ENCODE measurements at places on chromosomes 11 and 22.

DNA sequence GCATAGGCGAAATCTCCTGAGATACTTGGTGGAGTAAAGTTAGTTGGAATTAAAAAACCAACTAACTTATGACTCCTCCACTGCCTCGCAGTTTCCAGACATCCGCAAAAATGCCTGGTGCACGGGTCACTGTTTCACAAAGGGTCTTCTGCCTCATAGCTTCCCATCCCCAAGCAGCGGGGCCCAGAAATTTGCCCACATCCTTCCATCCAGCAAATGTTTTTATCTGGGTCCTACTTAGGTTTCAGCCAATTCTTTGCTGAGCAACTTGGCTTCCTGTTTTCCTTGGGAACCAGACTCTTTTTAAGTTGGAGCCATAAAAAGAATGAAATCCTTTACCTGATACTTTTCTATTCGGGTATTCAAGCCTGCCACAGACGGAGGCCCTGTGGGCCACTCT, 36.2 kb downstream of the FZD4 start:
- no peak for DNase-seq

- DNase-seq, result no peak
These were observed 39.0 kb downstream of the RTL6 start for GRCh38 chr22:44459041-44459440.

GRCh38 chr11:128190312-128190711, 397.0 kb downstream of the ETS1 start:
- no peak for DNase-seq

GRCh38 chr11:22169833-22170232, 23.1 kb upstream of the ANO5 start:
- DNase-seq, result no peak

GRCh38 chr11:28874706-28875105, 766.5 kb downstream of the METTL15 start:
- DNase-seq, result no peak

DNA sequence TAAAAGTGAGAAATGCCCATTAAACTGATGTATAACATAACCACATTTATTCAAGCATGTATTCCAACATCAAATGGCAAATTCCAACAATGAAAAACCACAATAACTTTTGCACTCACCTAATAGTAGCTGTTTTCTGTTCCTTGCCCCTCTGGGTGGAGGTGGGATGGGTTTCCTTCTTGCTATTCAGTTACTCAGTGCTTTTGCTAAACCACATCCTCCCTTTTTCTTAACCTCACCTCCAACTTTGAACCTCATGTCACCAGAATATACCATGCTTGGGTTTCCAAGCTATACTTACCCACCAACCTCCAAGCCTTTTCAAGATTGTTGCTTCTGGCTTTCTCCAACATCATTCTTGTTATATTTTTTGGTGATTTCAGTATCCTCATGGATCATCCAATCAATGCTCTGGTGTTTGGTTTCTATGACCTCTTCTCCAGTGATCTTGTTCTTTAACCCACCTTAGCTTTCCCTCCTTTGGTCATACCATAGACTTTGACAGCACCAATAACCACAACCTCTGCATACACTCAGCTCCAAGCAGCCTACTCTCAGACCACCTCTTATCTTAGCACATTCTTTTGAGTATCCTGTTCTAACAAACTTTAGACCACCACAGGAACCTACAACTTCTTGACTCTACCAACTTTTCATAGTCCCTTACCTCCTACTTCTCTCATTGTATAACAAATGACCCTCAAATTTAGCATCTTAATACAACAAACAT, 3.2 kb upstream of the CCDC15 start:
- no peak for DNase-seq

GRCh38 chr11:117950993-117951961, 22.1 kb upstream of the TMPRSS13 start:
- DNase-seq, result no peak

- no peak for DNase-seq
These were observed 13.0 kb upstream of the UBASH3B start for GRCh38 chr11:122642472-122642922.

- DNase-seq, result no peak
These were observed 234.4 kb upstream of the E2F8 start for GRCh38 chr11:19474954-19475721.

DNA sequence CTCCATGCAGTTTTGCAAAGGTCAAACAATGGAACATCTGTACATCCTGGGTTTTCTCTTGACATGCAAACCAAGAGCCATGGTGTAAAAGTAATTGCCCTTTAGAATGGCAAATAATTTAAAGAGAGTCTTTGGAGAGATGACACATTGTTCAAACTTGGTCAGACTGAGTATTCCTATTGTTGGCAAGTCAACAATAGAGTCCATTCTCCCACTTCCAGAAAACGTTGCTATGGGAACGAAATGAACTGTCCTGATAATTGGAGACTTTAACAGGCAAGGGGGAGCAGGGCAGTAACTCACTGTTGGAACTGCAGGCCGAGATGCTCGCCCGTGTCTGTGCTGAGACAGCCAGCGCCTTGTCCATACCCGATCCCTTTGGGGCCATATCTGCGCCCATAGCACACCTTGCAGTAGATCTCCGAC, 13.9 kb downstream of the CSRP3 start:
- no peak for DNase-seq

GRCh38 chr11:8068605-8069221, 12.3 kb upstream of the TUB start:
- no peak for DNase-seq

- no peak for DNase-seq
These were observed 41.8 kb downstream of the BARX2 start for GRCh38 chr11:129417458-129417857.

GRCh38 chr11:7467652-7468051, 17.7 kb upstream of the OLFML1 start:
- no peak for DNase-seq

- DNase-seq, result no peak
These were observed 886 bp downstream of the PITPNM1 start for GRCh38 chr11:67504005-67504949.

DNA sequence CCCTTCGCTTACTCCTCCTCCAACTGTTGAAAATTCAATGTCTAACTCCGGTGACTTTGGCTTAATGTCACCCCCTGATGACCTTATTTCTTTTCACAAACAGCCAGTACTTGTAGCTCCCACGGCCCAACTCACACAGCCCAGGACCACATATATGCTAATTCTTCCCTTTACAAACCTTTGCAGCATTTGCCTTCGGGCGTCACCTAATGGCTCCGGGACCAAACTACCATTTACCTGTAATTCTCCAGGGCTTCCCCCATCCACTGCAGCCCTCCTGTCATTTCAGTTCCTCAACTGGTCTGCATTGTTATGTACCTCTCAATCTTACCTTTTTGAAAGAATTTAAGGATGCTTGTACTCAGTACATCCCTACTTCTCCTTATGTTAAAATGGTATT, 29.8 kb upstream of the OR56B4 start:
- DNase-seq, result no peak

- DNase-seq, result no peak
These were observed 23.6 kb upstream of the SLC25A1 start for GRCh38 chr22:19201869-19202798.

GRCh38 chr11:66450560-66450959, 11.9 kb upstream of the MRPL11 start:
- DNase-seq, result no peak

- DNase-seq, result no peak
These were observed 2.8 kb upstream of the UPK2 start for GRCh38 chr11:118953265-118953664.

- DNase-seq, result no peak
These were observed 576.8 kb downstream of the SOX6 start for GRCh38 chr11:15779518-15779917.

- no peak for DNase-seq
These were observed 25.3 kb upstream of the SLC35C1 start for GRCh38 chr11:45779602-45780001.

- DNase-seq, result peak; percentile 4
These were observed 15.7 kb upstream of the CCDC179 start for GRCh38 chr11:22875869-22876473.

GRCh38 chr11:117874253-117874909, 2.1 kb downstream of the FXYD6 start:
- no peak for DNase-seq

DNA sequence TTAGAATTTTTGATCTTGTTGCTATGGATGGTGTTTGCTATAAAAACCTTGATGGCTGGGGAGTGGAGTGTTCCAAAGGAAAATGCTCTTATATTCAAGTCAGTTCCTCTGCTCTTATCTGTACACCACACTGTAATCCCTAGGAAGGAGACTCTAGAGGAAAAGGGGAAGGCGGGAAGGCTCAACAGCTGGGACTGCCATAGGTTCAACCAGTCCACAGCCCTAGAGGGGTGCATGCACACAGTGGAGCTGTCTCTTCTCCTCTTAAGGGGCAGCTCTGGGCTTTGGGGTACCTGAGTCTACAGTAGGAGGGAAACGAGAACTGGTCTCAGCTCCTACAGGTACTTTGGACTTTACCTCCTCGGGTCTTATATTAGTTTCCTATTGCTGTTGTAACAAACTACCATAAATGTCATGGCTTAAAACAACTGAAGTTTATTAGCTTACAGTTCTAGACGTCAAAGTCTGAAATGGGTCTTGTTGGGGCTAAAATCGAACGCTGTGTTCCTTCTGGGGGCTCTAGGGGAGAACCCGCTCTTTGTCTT, 77.2 kb upstream of the ZBED5 start:
- no peak for DNase-seq

DNA sequence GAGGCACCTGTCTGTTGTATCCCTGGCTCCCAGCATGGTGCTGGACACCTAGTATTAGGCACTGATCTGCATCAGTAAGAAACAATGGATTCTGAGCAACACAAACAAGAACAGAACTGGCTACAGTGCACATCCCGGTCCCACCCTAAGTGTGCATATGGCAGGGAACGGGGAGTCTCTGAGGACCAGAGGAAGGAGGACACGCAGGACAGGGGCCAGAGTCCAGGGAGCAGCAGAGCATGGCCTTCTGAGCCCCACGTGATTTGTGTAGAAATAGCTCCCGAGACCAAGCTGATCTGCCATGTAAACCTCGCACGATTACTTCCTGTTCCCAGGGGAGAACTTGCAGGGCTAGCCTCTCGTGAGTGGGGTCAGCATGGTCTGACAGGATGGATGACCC, 12.7 kb upstream of the SNX32 start:
- no peak for DNase-seq

GRCh38 chr11:91998481-91998880, 226.1 kb upstream of the FAT3 start:
- DNase-seq, result no peak

- no peak for DNase-seq
These were observed 87.1 kb downstream of the ADAMTS15 start for GRCh38 chr11:130535520-130535919.

DNA sequence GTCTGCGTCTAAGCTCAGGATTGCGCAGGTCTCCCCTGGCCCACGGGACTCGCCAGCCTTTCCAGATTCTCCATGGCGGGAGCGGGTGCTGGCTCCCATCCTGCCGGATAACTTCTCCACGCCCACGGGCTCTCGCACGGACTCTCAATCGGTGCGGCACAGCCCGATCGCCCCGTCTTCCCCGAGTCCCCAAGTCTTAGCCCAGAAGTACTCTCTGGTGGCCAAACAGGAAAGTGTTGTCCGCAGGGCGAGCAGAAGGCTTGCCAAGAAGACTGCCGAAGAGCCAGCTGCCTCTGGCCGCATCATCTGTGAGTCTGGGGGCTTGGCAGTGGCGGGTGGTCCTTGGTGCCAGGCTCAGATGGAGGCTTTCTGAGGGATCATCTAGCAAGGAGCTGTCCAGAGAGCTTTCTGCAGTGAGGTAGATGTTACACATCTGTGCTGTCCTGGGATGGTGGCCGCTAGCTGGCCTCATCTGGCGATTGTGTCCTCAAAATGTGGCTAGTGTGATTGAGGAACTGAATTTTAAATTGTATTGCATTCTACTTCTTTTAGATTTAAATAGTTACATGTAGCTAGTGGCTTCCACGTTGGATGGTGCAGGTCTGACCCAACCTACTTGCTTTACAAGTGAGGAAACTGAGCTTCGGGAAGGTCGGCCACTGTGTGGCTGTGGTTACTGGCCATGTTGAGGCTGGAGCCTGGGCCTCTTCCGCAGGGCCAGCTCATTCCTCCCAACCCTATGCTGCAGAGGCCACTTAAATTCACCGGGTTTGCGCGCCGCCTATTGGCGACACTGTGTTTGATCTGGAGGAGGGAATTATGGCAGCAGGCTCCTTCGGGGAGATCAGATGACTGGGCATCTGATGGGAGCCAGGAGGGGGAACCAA, 6.7 kb downstream of the INCENP start:
- no peak for DNase-seq

- DNase-seq, result no peak
These were observed 71.0 kb downstream of the PARVA start for GRCh38 chr11:12448131-12448939.

- no peak for DNase-seq
These were observed 26.1 kb upstream of the CTSC start for GRCh38 chr11:88363648-88364065.

DNA sequence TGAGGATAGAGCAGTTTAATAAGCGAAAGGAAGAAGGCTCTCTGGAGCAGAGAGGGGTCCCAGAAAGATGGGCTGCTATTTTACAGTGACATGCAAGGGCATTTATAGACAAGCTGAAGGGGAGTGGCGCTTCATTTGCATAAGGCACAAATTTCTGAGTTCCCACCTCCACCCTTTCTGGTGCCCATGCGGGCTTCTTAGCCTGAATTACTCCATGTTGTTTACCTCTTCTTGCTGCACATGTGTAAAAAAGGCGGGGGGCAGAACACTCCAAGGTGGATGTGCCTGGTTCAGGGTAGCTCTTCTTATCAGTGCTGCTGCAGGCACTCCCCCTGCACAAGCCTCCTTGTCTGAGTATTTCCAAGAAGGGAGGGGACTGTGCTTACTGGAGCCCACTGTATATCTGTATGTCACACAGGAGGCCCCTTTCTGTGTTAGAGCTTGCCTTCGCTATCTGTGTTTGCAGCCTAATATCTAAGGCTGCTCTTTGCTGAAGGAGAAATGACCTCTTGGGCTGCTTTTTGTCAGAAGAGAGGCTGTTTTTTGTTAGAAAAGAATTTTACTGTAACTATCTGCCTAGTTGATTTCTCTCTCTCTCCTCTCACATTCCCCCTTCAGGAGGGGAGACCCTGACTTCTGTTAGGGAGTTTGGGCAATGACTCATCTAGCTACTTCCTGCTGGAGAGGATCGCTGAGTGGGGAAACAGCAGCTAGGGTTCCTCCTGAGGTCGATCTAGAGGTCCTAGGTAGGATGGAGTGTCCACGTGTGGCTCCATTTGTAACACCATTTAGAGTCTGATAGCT, 1057.0 kb upstream of the CNTN5 start:
- DNase-seq, result no peak

DNA sequence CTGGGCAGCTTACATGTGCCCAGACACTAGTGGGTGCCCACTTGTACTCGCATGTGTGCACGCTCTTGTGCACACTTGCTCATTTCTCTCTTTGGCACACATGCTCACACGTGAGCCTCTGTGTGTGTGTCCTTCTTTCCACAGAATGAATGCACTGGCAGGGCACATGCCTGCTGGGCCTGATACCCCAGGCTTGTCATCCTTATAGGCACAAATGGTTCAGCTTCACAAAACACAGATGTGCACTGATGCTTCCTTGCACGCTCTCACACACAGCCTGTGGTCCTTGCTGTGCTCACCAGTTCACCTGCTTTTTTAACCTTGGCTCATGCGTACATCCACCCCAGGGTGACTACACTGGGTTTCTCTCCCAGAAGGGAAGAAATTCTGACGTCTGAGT, 174.8 kb downstream of the BUD13 start:
- no peak for DNase-seq

- DNase-seq, result no peak
These were observed 7.2 kb downstream of the DDX10 start for GRCh38 chr11:108672113-108672512.

Measured in activated CD4-positive, CD25-positive, alpha-beta regulatory T cell (primary cell).